ENCODE measurements at places on chromosomes 4 and X.

GRCh38 chr4:15535599-15535998, 65.9 kb downstream of the CC2D2A start:
- DNase-seq: no peak

GRCh38 chrX:52990848-52991247, 32.5 kb upstream of the FAM156A start:
- DNase-seq: no peak

GRCh38 chrX:3780564-3780963, 67.1 kb upstream of the PRKX start:
- no peak for DNase-seq

- no peak for DNase-seq
These were observed 80.2 kb upstream of the LHFPL1 start for GRCh38 chrX:112759966-112760365.

DNA sequence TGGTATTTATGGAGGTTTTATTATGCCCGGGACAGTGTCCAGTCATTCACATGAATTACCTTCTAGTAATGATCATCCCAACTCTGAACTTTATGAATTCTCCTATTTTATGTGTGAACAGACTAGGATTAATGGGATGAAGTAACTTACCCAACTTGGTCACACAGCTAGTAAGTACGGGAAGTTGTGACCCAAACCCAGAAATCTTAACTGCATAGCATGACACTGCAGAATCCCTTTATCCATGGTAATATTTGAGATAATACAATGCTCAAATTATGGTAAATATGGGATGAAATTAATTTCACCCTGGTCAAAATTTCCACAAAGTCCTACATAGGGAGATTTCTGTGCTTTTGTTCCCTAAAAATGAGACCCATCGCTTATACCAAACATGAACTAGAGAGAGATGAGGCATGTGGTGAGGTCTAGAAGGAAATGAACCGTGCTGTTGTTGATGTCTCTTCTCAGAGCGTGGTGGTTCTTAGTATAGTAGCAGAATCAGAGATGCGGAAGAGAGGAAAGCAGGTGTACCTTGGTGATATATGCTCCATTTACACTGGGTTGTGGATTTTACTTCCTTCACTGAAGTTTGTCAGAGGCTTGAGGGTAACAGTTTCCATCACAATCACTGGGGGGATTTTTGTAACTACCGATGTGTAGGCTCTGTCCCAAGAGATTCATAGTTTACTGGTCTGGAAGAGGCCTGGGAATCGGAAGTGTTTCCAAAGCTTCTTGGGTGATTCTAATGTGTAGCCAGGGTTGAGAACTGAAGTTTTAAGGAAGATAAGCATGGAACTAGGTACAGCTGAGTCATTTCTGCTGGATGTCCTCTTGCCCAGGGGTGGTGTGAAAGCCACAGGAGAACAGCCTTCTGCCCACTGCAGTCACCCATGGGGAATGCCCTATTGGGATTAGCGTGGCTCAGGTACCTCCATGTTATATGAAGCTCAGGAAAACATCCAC, 30.2 kb upstream of the FAM9C start:
- DNase-seq: no peak

DNA sequence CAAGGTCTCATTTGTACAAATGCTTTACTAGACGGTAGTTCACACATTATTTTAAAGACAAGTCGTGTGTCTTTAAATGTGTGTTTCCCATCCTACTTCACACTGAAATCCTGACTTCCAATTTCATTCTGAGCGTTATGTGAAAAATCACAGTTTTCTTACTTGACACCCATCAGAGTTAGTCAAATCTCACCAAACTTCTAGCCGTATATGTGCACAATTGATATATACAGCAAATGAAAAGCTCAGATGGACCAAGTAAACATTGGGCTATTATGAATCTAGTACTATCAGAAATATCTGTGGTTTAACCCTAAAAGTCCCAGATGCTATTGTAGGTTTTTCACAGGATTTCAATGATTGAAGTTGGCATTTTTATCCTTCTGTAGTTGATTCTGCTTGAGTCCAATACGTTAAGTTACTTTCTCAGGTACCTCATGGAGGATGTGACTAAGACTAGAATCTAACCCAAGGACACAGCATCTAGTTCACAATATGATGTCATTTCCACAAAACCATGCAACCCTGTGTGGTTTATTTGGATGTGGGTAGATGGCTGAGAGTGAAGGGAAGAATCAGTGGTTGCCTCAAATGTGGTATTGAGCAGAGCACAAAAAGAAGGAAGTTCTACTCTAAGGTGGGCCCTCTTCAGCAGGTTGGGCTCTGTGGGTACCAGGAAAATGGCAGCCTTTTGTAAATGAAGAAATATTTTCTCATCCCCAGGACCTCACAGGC, 22.1 kb upstream of the TRIM60 start:
- DNase-seq: no peak

GRCh38 chrX:72381439-72382201, 75.9 kb upstream of the CITED1 start:
- no peak for DNase-seq

- DNase-seq: no peak
These were observed 95.0 kb downstream of the TMEM164 start for GRCh38 chrX:110097920-110098319.

DNA sequence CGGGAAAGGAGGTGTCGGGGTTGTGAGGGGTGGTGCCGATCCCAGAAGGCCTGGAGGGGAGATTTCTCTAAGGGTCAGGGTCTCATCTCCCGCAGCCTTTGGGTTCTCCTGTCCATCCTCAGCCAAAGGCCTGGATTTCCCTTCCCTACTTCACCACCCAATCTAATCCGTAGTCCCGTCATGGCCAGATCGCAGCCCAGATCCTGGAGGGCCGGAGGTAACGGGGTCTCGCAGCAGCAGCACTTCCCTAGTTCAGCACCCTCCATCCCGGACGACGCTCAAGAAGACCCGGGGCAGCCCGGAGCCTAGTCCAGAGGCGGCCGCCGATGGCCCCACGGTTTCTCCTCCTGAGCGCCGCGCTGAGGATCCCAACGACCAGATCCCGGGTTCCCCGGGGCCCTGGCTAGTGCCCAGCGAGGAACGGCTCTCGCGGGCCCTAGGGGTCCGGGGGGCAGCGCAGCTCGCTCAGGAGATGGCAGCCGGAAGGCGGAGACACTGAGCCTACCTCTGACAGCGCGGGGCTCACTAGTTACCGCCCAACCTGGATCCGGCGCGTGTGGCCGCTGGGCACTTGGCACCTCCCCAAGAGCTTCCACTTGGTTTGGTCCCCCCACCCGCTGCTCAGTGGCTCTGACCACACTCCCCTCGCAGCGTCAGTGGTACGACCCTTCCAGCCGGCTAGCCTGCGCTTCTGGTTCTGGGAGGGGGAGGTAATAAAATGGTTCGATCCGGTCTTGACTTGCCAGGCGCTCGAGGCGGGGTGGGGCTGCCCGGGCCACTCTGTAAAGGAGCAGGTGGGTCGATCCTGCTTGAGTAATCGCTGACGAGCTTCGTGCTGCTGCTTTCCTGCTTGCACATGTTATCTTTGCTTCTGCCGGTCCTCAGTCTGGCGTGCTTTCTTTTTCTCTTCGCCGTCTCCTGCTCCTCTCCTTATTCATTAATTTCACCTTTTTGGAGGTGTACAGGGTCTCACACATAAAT, 3.6 kb downstream of the MAGIX start:
- peak; percentile 82 for DNase-seq

GRCh38 chr4:42151568-42152506, 618 bp downstream of the BEND4 start:
- peak; percentile 10 for DNase-seq

DNA sequence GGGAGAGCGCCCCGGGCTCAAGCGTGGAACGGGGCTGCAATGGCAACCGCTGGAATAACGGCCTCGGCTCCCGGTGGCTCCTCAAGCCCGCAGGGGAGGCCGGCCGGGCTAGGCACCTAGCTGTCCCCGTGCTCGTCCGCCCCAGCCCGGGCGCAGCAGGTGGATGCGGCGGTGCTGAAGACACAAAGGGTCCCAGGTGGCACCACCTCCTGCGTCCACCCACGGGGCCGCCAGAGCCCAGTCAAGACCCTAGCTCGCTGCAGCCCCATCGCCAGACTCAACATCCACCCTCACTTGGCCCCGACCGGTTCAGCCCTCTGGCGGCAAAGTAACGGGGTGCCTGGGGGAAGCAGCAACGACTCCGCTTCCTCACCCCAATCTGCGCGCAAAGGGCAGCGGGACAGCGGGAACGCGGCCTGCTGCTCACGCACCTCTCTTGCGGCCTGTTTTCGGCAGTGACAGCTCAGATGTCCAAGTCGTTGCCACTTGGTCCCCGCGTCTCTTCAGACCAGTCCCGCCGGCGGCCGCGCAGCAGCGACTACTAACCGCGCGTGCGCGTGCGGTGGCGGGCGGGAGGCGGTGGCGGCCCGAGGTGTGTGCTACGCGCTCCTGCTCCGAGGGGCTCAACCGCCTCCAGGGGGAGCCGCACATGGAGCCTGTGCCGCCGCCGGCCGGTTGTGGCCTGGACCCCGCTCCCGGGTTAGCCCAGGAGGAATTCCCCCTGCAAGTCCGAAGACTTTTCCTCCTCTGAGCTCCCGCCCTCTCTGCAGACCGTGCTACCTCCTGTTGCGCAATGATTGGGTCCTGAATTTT, at the start of gene CLGN:
Gene CLGN, minus strand, starts transcription at position 543 of the 813 bp plus-strand sequence. CDS start 14,570 bp downstream, outside the sequence.
- DNase-seq: peak; percentile 44

DNA sequence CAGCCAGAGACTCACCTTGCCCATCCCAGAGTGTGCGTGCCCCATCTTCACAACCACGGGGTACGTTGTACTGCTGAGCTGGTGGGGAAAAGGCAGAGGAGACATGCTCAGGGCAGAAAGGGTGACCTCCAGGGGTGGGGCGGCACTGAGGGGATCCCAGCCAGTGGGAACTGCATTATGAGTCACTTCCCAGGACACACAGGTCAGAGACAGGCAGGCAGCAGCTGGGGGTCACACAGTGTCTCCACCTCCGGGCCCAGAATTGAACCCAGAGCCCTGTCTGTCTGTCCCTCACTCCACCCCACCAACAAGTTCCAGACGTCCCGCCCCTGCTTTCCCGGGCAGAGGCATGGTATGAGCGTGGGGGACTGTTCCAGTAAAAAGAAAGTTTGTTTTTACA, 4.8 kb upstream of the TIMP1 start:
- no peak for DNase-seq

DNA sequence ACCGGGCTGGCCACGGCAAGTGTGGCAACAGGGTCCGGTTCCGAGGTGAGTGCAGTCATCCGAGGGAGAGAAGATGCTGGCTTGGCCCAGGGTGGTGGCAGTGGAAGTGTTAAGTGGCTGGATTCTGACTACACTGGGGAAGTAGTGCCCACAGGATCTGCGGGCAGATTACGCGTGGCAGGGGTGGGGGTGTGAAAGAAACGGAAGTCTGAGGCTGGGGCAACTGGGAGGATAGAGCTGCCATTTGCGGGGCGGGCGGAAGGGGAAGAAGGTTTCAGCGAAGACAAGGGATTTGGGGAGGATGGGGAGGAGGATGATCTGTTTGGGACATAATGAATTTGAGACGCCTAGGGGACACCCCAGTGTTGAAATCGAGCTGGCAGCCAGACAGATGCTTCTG, 5.3 kb downstream of the RS1 start:
- no peak for DNase-seq

GRCh38 chr4:20217521-20217920, 34.2 kb upstream of the SLIT2 start:
- DNase-seq: no peak

DNA sequence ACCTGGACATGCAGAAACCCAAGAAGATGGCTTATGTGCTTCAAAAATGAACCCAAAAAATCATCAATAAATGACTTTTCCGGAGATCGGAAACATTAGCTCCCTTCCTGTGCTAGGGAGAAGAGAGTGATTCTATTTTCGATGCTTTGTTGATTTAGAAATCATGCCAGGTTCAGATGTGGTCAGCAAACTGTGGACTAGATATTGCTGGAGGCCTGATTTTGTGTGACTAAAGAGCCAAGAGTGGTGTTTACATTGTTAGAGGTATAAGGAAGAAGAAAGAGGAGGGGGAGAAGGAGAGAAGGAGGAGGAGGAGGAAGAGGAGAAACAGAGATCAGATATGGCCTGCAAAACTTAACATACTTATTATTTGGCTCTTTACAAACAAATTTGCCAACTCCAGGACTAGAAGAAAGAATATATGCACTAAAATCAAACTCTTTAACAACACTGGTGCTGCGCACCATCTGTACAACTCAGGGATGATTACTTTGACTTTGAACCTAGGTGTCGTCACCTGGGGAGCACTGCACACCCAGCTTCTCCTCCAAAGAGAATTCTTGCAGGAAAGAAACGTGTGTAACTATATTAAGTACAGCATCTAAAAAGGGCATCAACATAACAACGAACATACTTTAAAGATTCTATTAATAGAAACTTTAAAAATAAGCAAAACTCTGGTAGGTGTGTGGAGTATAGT, 664.9 kb upstream of the LCORL start:
- no peak for DNase-seq

GRCh38 chr4:154276496-154276895, 215.1 kb downstream of the DCHS2 start:
- no peak for DNase-seq

GRCh38 chr4:99811850-99812249, 4.8 kb upstream of the DAPP1 start:
- peak; percentile 32 for DNase-seq

DNA sequence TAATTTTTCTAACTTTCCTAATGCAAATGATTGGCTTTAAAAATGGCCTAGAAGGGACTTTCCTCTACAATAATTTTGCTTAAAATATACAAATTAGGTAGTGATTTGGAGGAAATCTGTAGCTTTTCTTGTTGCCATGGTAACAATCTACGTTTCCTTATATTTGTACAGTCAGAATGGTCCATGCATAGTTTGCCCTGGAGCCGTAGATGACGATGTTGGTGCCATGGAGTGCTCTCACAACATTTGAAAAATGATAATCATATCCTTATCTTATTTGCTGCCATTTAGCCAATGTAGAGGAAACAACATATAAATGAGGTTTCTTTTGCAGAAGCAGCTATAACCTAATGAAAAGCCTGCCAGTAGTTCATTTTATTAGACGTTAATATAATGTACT, 89.0 kb upstream of the NMU start:
- DNase-seq: no peak

DNA sequence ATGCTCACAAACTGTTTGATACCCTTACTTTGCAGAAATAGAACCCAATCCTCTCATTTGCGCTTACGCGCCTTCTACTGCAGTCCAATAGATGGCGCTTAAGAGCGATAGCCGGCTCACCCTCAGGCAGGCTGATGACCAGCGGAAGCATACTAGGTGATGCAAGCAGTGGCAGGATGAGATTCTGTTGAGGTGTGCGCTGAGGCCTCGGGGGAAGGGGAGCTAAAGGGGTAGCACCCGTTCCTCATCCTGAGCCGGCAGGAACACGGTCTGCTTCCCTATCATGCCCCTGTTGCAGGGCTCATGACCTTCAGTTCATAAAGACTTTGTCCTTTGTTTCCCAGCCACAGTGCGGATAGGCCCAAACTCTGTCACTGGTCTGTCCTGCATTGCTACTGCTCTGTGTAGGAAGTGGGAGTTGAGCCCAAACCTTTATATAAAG, 628.9 kb downstream of the TLL1 start:
- no peak for DNase-seq

DNA sequence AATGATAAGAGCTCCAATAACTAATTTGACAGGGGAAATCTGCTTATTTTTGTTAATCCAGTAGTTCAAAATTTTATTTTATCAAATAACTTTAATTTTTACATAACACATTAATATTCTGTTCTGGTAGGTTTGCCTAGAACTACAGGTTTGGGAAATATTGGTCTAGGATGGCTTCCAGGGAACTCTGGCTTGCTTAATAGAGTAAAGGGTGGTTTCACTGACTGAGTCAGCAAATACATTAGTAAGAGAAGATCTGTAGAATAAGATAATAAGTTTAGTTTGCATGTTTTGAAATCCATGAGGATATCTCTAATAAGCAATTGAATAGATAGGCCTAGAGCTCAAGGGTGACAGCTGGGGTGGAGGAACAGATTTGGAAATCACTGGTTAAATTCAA, 500.7 kb downstream of the ZNF674 start:
- DNase-seq: no peak

GRCh38 chr4:35025152-35025834, 1219.0 kb downstream of the ARAP2 start:
- no peak for DNase-seq
